Cardiac muscle cell (in vitro differentiated cells and primary cell): ENCODE measurements at places on chromosomes 5 and 9. TPM values are rescaled to one million over a fixed set of nuclear protein-coding genes. Genes with fewer than 3 reads are reported as not detected.

GRM6 gene
- not detected in 2 replicates for total RNA-seq

OXCT1 gene
- 41.3 and 55.8 TPM in 2 replicates for total RNA-seq

HBEGF gene
- total RNA-seq = 4.9 TPM in 2 replicates

PJA2 gene
- total RNA-seq = 58.2 and 71.8 TPM in 2 replicates

CCNH gene
- 50.9 and 72.2 TPM in 2 replicates for total RNA-seq
